ENCODE measurements at places on chromosomes 12 and 14.

DNA sequence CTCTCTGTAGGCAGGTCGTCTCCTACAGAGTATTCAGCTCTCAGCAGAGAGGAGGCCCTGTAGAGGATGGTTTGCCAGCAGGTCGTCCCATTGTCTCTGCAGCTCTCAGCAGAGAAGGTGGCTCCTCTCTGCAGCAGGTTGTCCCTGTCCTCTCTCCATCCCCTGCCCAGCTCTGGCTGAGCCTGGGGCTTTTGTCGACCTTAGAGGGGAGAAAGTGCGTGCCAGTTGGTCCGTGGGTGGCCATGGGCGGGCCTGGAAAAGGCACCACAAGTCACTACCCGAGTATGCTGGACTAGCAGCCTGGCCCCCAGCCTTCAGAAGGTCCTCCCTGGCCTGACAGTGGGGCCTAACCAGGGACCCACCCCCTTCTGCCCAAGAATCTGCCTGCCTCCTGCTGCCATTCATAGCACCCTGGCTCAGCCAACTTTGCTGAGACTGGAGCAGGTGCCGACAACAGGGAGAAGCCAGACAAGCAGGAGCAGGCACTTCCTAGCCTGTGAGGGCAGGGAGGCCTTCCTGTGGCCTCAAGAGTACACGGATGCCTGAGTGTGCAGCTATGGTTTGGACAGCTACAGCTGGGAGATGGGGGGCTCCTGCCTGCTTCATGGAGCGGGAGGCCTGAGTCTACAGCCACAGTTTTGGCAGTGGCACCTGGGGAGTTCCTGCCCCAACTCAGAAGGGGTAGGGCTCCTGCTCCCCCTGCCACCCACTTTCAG, 59.7 kb upstream of the KCNH3 start:
- no peak for DNase-seq

DNA sequence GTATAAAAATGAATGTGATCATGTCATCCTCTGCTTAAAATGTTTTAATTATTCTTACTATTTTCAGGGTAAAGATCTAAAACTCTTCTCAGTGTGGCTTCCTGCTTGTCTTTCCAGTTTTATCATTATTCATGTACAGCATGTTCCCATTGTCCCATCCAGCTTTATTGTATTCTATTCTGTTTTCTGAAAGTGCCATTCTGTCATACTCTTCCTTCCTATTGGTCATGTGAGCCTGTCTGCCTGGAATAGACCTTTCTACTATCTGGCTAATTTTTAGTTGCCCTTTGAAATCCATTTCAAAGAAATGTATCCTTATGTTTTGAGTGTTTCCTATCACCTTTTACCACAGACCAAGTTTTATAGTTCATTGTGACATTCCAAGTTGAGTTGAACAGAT, 34.9 kb downstream of the PALS1 start:
- no peak for DNase-seq

GRCh38 chr14:97432586-97432985, 635.4 kb downstream of the VRK1 start:
- no peak for DNase-seq

- no peak for DNase-seq
These were observed 61.4 kb upstream of the TSPAN8 start for GRCh38 chr12:71219224-71219623.

- DNase-seq: no peak
These were observed 79.3 kb downstream of the ZFC3H1 start for GRCh38 chr12:71584356-71584755.

GRCh38 chr14:100673085-100673806, 53.4 kb upstream of the DLK1 start:
- DNase-seq: no peak

DNA sequence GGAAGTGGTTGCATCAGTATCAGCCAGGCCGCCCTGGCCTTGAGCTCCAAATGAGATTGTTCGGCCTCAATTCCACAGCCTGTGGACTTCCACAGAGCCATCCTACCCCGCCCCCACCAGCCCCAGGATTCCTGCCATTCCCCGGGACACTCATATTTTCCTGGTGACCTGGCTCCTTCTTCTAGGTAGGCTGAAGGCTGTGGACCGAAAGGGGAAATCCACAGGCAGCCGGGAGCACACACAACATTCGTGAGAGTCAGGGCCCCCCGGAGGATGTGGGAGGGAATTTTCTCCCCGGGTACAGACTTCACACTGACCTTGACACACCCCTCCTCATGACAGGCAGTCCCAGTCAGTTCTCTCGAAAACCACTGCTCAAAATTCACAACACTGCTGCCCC, 39.9 kb downstream of the RIN3 start:
- DNase-seq: peak; percentile 78

- peak; percentile 81 for DNase-seq
These were observed 80.4 kb upstream of the DIO3 start for GRCh38 chr14:101480747-101481530.

GRCh38 chr12:98727196-98727595, 82.1 kb downstream of the APAF1 start:
- no peak for DNase-seq
